ENCODE measurements at places on chromosomes 2 and 18.

GRCh38 chr2:216551234-216552068 is 52.8 kb downstream of the RPL37A start:
- no peak for DNase-seq

GRCh38 chr18:48337053-48337452 is 72.1 kb downstream of the ZBTB7C start:
- no peak for DNase-seq

- no peak for DNase-seq
Measured at GRCh38 chr2:152729844-152730243, 11.4 kb downstream of the ARL6IP6 start.

- no peak for DNase-seq
Measured at GRCh38 chr2:196195758-196196157, 24.4 kb upstream of the STK17B start.

DNA sequence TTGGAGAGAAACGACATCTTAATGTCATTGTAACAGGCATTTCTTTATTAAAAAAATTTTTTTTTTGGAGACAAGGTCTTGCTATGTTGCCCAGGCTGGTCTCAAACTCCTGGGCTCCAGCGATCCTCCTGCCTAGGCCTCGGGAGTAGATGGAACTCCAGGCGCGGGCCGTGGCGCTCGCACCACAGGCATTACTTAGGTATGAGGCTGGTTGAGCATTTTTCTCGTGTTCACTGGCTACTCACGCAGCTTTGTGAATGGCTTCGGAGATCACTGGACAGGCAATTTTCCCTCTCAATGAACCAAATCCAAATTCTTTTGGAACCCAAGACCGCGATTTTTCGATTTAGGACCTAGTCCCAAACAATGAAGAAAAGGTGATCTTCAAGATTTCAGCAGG is 795 bp upstream of the TCF7L1 start:
- no peak for DNase-seq
